ENCODE measurements at places on chromosomes 12 and 14.

GRCh38 chr14:104739546-104740516 is 13.1 kb upstream of the SIVA1 start:
- DNase-seq: peak; percentile 65

DNA sequence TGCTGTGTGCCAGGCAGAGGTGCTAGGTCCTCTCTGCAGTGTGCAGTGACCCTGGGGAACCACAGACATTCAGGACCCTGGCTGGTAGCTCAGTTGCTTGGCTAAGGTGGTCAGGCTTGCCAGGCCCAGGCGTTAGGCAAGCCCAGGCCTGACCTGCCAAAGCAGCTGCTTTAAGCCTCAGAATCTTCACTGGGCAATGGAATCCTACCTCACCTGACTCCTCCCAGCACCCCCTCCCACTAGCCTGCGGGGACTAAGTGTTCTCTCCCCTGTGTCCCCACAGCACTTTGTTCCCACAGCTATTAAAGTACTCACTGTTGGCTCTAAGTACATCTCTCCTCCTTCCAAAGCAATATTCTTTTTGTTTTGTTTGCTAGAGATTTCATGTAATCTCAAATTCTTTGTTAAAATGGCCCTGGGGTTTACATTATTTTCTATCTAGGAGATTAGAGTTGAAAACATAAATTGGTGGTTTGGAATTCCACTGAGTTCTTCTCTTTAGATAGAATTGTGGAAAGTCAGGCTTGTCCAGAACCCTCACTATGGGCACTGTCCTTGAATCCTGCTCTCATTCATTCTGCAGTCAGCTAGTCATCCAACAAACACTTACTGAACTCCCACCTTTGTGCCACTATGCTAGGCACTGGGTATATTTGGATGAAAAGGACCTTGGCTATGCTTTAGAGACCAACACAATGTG is 44.4 kb downstream of the DGLUCY start:
- peak; percentile 16 for DNase-seq

DNA sequence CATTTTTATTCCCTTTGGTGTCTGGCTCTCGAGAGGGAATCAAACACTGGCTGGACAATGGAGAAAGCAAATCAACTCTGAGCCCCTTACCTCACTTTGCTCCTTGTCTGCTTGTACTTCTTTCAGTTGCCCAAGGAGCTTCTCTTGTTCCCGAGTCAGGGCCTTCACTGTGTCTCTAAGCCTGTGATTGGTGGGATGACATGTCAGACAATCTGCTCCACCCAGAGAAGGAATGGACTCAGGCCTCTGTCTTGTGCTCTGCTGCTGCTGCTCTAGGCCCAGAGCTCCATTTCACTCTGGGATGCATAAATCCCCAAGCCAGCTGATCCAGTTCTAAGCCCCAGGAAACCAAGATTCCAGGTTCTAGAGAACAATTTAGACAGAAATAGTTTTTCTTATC is 7.6 kb downstream of the CALCOCO1 start:
- DNase-seq: no peak

DNA sequence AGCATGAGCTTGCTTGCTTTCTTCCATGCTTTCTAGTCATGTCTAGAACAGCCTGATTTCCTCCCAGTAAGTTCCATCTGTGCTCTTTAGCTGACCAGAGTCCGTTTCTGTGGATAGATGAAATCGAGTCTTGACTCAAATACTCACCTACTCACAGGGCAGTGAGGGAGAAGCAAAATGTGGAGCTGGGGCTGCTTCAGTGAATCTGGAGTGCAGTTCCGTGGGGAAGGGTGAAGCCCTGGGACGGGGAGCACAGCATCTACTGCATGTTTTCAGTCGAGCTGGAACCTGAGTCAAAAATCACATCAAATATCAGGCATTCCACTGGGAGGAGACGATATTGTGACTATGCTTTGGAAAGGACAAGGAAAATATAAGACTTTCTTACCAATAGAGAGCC is 70.3 kb upstream of the PRMT8 start:
- no peak for DNase-seq

GRCh38 chr12:123973552-123974341 is 732 bp downstream of the ZNF664 start:
- DNase-seq: peak; percentile 64

- peak; percentile 28 for DNase-seq
These were observed 805 bp upstream of the CRACR2A start for GRCh38 chr12:3753544-3754284.

GRCh38 chr14:106277503-106277902 is 751.1 kb downstream of the TMEM121 start:
- peak; percentile 16 for DNase-seq

- DNase-seq: no peak
These were observed 65.5 kb downstream of the SAMD4A start for GRCh38 chr14:54632452-54632851.

GRCh38 chr14:38469156-38469555 is 213.3 kb upstream of the CLEC14A start:
- no peak for DNase-seq
